ENCODE measurements at places on chromosomes 5 and 9.

DNA sequence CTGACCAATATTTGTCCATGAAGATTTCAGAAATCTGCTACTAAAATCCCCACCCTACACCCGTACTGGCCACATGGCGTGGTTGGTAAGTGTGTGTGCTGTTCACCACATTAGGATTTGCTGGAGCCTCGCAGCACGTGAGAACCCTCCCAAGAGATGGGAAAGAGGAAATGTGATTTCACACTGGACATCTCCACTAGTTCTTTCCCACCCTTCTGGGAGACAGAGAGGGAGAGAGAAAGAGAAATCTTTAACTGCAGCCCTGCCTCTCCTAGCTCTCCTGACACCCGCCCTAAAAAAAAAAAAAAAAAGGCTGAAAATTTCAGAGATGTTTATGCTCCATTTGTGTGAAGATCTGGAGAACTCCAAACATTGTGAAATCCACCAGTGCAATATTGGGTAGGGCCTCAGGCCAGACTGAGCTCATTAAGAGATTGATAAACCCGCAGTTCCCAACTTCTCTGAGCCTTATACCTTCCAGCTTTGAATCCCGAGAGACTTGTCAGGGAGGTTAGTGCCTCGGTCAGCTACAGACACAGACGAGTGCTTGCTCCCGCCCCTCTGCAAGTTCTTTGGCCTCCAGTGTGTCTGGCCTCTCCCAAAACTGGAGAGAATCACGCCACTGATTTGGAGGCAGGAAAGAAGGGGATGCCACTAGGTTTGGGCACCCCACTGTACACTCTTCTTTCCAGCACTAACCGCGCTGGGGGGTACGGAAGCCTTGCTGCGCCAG, 1.9 kb downstream of the SPRY4 start:
- DNase-seq: peak; percentile 78

GRCh38 chr9:127809002-127809539, 6.4 kb downstream of the FPGS start:
- DNase-seq: no peak

DNA sequence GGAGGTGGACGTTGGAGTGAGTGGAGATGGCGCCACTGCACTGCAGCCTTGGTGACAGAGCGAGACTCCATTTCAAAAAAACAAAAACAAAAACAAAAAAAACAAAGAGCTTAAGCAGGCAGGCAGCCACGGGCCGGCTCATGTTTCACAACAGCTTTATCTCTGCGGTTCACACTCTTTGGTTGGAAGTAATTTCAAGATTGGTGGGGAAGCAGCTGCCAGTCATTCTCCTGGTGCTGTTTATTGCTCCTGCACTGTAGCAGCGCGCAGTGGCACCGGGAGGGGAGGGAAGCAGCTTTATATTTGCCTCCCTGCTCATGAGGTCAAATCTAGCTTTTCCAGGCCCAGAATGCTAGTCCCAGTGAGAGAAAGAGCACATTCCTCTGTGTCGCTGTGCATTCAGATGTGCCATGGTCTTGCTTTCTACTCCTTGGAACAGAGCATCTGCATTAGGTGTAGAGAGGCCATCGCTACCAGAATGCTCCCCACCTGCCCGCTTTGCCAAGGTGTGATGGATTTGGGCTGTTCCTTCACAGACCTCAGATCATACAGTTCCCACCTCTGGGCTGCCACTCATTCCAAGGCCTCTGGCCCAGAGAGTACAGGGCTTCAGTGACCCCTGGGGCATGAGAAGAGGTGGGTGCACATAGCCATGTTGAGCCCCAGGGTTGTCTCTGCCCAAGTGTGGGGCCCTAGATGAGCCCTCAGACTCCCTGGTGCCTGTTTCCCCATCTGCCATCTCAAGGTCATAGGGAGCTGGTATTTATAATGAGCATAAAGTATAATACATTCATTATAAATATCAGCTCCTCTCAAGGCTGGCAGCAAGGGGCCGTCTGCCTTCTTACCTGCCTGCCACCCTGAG, 270.4 kb downstream of the MED10 start:
- DNase-seq: no peak

DNA sequence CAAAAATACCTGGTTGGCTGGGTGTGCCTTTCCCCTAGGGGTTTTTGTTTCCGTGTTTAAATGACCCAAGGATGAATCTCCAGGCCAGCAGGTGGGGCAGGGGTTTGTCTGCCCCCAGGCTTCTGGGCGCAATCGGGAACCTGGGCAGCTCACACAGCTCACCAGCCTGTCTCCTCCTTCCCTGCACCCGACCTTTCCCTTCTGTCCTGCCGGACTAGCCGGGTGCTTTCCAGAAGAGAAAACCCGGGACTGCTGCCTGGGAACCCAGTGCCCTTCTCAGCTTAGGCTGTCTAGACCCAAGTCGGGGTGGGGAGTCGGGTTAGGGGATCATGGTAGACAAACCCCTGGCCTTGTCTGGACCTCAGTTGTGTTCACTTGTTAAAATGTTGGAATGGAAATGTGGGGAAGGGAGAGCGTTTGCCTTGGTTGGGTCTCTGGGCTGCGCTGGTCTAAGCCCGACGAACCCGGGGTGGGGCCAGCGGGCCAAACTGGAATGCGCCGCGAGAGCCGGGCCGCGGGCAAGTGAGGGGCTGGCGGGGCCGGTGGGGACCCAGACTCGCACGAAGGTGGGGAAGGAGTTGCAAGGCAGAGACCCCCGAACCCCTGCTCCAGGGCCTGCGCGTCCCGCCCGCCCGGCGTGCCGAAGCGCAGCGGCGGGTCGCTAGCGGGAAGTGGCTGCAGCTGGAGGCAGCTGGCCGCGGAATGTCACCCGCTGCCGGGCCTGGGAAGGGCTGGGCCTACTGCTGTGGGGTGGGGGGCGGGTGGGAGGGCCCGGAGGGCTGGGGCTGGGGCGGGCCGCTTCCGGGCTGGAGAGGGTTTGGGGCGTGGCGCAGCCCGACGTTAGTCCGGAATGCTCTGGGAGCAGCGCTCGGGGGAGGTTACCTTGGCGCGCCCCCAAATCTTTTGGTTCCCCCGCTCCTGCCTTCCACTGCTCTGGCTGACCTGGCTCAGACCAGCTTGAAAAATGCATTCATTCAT, 84.6 kb downstream of the DAB2IP start:
- DNase-seq: no peak

GRCh38 chr5:179279347-179280094, 65.7 kb downstream of the ADAMTS2 start:
- no peak for DNase-seq

DNA sequence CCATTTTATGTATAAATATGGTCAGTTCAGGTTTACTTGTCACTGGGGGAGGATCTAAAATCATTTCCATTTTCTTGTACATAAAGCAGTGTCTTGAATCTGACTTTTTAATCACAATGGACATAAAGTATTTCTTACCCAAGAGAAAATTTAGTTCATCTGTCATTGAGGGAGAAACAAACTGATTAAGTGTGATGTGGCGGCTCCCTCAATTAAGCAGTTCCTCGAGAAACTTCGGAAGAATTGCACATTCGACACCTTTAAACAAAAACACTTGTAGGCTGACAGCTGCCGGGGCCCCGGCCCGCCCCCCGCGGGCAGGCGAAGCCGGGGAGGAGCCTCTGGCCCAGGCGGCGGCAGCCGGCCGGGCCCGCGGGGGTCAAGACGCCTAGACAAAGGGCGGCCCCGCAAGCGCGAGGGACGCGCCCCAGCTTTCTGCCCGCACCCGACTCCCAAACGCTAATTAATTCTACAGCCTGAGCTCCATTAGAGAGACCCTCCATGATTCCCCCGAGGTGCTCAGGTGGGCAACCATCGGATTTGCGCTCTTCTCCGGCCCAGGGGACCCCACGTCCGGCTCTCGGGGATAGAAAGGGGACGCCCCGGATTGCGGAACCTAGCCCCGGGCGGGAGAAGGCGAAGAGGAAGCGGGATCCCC, 750 bp downstream of the TRIM36 start:
- DNase-seq: peak; percentile 39

GRCh38 chr9:94622087-94622800, 17.1 kb downstream of the FBP1 start:
- no peak for DNase-seq

DNA sequence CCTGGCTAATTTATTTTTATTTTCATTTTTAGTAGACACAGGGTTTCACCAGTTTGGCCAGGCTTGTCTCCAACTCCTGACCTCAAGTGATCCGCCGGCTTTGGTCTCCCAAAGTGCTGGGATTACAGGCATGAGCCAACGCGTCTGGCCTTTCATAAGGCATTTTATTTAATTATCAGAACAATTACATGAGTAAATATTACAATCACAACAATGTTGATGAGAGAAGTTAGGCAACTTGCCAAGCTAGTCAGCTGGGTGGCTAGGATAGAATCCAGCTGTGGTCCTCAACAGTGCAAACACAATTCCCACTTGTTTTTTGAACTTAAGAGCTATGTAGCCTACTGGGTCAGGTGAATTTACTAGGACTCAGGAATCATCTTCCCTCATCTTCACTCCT, 22.0 kb downstream of the C9orf57 start:
- DNase-seq: no peak

- DNase-seq: no peak
Measured at GRCh38 chr9:113261917-113262671, 13.3 kb downstream of the CDC26 start.

DNA sequence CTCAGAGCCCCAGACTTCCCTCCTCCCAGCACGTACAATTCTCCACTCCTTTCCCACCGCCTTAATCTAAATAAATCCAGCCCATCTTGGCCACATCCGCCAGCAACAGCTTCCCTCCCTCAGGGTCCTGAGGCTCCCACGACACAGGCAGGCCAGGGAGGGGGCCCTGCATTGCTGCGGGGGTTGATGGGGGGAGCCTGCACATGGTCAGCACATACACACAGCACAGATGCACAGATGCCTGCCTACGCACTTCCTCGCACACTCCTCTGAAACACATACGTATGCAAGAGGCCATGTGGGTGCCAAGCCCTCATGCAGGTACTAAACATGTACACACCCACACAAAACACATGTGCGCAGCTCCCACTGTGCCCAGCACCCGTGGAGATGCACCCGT, 14.8 kb downstream of the PDGFRB start:
- DNase-seq: peak; percentile 85

DNA sequence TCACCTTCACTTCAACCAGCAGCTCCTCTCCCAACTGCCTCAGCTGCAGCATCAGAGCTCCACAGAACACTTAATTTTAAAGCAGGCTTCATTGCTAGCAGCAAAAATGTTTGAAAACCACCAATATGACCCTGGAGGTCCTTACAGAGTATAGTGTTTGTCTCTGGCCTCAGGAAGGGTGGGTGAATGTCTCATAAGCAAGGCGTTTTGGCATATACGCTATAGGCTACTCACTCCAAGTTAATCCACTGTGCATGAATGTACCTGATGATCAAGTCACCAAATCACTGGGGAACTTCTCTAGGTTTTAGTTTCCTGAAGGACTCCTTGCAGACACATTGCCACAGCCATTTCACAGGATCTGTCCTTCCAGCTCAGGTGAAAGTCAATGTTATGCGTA, 125.3 kb downstream of the GABBR2 start:
- DNase-seq: no peak

DNA sequence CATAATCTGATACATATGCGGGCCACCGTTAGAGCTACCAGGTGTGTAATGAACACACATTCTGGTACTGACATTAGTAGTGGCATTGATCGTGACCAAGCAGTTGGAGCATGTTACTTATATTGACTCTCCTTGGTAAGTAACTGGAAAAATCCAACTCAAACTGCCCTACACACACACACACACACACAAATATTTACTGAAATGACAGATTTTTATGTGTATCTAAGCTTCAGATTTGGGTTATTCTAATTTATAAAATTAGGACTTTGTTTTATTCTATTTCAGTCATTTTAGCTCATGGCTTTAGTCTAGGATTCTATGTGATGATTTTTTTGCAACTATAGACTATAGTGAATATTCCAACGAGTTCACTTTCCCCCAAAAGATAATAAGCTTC, 1280.2 kb upstream of the ACO1 start:
- DNase-seq: no peak

DNA sequence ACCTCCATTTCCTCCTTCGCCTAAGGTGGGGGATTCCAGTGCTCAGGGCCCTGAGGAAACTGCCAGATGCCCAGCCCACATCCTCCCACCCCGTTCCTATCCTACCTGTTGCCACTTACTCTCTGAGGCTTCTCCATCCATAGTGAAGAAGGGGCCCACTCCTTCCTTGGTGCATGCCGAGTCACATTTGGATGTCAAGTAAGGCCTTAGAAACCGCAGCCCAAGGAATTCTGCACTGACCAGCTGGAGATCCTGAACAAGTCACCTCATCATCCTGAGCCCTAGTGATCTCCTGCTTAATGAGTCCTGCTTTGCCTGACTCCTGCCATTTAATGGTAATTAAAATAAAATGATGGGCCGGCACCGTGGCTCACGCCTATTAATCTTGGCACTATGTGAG, 6.7 kb upstream of the TNIP1 start:
- DNase-seq: peak; percentile 48

GRCh38 chr9:19023078-19023477, 9.9 kb downstream of the SAXO1 start:
- no peak for DNase-seq

- peak; percentile 4 for DNase-seq
Measured at GRCh38 chr5:20833081-20833627, 845.2 kb upstream of the CDH18 start.

GRCh38 chr5:22088517-22088916, 764.6 kb downstream of the CDH12 start:
- DNase-seq: no peak

GRCh38 chr5:137055271-137055872, 443.8 kb downstream of the SPOCK1 start:
- DNase-seq: no peak

DNA sequence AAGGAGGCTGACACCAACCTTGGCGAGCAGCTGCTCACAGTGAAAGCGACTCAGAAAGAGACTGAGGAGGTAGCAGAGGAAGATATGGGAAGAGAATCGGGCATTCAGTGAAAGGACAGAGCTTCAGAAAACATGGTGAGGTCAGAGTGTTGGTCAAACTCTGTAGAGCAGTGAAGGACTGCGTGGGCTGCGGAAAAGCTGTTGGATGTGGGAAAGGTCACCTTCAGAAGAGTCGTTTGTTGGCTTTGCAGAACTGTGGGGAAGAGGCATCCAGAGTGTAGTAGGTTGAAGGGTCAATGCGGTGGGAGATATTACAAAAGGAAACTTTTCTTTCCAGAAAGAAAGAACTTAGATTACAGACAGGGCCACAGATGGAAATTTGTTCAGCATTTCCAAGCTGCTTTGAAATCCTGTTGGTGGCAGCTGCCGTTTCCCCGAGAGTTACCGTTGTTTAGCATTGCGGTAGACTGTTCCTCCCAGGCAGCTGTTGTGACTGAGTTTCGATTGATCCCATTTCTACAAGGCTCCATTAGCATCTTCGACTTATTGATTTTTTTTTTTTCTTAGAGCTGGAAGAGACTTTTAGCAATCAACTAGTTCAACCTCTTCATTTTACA, 58.3 kb upstream of the AFAP1L1 start:
- no peak for DNase-seq

DNA sequence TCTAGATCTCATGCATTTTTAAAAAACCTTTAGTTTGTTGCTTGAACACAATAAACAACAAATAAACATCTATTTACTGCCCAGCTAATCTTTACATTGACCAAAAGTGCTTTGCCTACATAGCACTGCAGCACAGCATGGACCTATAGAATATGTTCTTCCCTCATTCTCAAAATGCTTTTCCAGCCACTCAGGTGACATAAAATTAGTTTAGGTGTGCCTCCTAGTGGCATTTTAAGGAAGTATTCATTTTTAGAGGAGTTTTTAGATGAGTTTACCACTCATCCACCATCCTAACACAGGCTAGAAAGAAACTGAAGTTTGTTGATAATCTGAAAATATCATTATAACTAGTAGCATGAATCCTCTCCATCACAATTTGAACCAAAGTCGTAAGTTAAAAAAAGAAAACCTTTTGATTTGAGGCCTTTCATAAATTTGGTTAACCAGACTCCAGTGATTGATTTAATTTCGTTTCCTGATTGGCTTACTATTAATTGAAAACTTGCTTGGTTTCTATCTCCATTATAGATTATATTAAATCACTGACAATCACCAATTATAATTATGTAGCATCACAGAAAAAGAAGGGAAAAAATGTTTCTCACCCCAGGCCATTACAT, 12.6 kb downstream of the PLGRKT start:
- DNase-seq: peak; percentile 56

Measured in ELR (cell line).